ENCODE measurements at places on chromosomes 13 and 19.
A peak's percentile ranks its signal among the peaks of the same experiment; 100 is the strongest.

DNA sequence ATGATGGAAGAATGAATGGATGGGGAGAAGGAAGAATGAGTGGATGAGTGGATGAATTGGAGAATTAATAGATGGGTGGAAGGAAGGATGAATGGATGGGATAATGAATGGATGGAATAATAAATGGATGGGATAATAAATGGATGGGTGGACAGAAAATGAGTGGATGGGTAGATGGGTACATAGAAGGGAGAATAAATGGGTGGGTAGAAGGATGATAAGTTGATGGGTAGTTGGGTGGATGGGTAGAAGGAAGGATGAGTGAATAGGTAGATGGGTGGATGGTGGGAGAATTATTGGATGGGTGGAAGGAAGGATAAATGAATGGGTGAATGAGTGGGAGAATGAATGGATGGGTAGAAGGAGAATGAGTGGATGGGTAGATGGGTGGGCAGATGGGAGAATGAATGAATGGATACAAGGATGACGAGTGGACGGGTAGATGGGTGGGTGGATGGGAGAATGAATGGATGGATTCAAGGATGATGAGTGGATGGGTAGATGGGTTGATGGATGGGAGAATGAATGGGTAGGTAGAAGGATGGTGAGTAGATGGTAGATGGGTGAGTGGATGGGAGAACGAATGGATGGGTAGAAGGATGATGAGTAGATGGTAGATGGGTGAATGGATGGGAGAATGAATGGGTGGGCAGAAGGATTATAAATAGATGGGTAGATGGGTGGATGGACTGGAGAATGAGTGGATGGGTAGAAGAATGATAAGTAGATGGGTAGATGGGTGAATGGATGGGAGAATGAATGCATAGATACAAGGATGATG is 15.9 kb downstream of the VSTM2B start:
- DNase-seq, result no peak

DNA sequence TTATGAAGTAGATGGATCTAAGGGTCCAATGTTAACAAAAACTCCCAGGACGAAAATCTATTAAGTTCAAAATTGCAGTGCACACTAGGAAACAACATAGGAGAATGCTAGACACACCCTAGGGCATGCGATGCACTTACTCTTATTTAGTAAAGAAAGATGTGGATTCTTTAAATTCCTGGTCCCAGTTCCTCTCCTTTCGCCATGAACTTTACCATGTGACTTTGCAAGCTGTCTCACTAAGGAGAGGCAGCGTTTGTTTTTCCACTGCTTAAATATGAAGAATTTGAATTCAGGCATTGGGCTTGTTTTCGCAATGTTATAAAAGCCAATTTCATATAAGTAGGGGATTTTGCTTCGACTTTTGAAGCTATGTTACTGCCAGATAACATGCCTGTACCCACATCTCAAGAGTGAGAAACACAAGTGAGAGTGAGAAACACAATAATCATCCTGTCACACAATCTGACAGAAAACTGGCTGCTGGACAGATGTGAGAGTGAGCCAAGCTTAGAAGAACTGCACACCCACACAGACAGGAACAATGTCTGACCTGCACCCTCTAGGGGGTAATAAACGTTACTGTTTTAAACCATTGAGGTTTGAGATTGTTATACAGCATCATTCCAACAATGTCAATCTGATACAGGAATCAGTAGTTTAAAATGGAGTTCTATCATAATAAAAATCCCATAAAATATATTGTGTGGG is 1308.4 kb downstream of the SLITRK5 start:
- DNase-seq, result no peak

GRCh38 chr13:94362411-94362909 is 117.0 kb downstream of the DCT start:
- peak; percentile 69 for DNase-seq

- DNase-seq, result no peak
These were observed 7.6 kb upstream of the LMNB2 start for GRCh38 chr19:2464389-2464788.

DNA sequence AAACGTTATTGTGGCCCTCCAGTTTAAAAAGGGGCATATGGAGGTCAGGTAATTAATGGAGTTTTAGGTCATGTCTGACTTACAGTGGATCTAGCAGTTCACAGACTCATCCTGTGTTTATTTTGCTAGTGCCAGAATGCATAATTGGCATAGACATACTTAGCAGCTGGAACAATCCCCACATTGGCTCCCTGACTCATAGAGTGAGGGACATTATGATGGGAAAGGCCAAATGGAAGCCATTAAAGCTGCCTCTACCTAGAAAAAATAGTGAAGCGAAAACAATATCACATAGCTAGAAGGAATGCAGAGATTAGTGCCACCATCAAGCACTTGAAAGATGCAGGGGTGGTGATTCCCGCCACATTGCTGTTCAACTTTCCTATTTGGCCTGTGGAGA is 610.7 kb downstream of the SLITRK5 start:
- no peak for DNase-seq

GRCh38 chr19:28334419-28334818 is 878.5 kb downstream of the UQCRFS1 start:
- no peak for DNase-seq

DNA sequence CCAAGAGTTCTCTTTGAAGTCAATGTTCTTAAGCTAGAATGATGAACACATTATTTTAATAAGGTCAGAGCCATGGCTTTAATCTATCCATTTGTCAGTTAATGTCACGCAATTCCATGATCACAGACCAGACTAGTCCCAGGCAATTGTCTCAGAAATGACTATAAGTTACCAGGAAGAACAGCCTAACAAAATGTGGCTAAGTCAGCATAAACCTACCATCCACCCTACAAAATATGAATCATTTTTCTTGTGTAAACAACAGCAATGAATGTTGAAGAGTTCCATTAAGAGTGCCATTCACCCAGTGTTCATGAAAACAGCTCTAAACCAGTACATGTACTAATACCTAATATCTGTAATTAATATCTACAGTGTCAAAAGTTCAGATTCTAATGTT is 127.5 kb downstream of the KCTD12 start:
- no peak for DNase-seq

DNA sequence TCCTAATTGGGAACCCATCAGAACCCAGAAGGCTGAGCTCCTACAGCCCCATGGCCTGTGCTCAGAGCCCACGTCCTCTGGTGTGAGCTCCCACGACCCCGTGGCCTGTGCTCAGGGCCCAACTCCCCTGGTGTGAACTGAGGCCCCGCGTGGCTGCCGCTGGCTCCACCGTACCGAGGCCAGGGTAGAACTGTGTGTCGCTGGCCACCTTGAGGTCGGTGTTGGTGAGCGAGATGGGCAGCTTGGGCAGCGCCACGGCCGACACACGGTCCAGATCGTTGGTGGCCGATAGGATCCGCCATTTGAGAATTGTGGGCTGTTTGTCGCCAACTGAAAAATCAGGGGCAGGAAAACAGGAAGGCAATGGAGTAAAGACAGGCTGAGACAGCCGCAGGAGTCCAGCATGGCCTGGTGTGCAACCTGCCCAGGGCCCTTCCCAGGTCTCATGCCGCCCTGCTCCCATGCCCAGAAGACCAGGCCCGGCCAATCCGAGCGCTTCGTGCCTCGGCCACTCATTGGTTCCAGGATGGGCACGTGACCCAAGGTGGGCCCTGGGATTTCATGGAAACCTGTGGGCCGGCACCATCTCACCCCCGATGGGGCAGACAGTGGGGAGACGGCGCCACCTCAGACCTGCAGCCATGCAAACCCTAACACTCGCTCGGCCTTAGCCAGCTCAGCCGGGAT is 11.5 kb downstream of the MED16 start:
- no peak for DNase-seq

- no peak for DNase-seq
These were observed 5.0 kb downstream of the PPP1R37 start for GRCh38 chr19:45097776-45098520.

- DNase-seq, result peak; percentile 44
These were observed 665 bp downstream of the ZNF347 start for GRCh38 chr19:53158119-53158656.

DNA sequence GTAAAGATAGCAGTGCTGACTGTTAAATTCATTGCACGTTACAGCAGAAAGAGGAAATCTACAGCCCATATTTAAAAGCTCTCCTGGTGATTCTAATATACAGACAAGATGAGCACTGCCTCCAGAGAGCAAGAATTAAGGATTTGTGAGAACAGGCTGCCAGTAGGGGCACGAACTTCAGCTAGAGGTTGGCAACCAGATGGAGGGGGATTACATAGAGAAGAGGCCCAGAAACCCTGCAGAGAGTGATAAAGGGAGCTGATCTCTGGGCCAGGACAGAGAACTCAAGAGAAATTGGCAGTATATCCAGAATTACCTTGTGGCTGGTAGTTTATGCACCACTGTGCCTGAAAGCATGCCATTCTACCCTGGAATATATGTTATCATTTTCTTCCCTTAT is 144.8 kb downstream of the UFM1 start:
- no peak for DNase-seq

- DNase-seq, result no peak
These were observed 9.8 kb downstream of the JOSD2 start for GRCh38 chr19:50501186-50501567.

GRCh38 chr13:49516467-49516866 is 20.7 kb downstream of the PHF11 start:
- DNase-seq, result no peak

DNA sequence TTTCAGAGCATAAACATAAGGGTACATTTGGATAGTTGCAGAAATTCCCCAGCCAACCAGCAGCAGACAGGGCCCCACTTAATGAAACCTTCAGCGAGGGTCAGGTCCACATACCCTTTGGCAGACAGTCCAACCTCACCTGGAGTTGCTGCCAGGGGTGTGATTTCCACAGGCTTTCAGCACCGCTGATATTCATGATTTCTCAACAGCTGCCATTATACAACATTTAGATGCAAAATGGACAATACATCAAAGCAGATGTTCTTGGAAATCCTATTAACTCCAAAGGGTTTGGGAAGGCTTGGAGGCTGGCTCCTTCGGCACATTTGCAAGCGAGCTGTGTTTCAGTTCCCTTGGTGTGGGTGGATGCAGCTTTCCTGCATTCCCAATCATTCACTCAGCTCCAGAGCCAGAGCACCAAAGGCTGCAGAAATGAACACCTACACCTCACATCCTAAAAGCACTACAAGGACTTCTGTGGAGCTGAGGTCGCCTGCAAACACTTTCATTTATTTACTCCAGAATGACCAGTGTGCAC is 147.2 kb upstream of the VSTM2B start:
- DNase-seq, result no peak

GRCh38 chr19:42274065-42274682 is 5.1 kb downstream of the CIC start:
- DNase-seq, result no peak

GRCh38 chr13:29482504-29482903 is 113.0 kb downstream of the SLC7A1 start:
- no peak for DNase-seq

DNA sequence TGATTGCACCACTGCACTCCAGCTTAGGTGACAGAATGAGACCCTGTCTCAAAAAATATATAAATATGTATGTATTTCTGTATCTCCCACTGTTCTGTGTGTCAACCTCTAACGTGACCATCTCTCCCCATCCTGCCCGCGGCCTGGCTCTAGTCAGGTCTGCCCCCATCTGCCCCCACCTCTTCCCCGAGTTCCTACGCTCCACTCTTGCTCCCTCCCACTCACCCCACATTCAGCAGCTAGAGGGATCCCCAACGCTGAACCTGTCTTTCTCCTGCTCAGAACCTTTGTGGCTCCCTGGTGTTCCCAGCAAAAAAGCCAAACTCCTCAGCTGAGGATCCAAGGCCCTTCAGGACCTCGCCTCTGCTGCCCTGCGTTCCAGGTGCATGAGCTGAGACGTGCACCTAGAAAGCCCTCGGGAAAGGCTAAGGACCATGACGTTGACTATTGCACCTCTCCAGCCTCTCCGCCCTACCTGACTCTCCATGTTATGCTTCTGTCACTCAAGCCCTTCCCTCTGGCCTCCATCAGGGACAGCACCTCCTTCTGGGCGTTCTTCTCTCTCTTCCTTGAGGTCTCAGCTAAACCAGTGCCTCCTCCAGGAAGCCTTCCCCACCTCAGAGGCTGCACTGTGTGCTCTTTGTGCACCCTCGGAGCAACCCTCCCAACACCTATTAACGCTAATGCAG is 18.1 kb downstream of the AKT2 start:
- DNase-seq, result no peak

GRCh38 chr13:23703246-23703860 is 133.1 kb downstream of the TNFRSF19 start:
- no peak for DNase-seq

GRCh38 chr19:49282184-49282583 is 42.8 kb downstream of the SLC6A16 start:
- DNase-seq, result no peak

- no peak for DNase-seq
These were observed 556.1 kb downstream of the EFNB2 start for GRCh38 chr13:105979131-105980011.

DNA sequence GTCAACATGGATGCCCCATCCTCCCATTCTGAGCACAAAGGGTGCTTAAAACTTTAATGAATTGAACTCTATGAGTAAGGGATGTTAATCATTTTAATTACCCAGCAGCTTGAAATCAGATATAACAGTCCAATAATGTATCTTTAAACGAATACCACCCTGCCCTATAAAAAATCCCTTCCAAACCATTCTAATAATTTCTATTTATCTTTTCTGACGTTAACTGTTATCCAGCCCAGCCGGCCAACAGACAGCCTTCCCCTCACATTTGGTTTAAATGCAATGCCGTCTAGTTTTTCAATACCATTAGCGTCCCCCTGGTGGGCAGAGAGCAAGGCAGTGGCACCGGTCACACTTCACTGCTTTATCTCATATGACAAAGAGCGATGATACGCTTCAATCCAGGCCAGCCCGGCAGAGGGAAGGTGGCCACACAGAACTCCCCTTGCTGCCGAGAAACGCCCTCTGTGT is 402.2 kb upstream of the ZNF507 start:
- no peak for DNase-seq

GRCh38 chr13:26058704-26059103 is 6.9 kb upstream of the SHISA2 start:
- DNase-seq, result no peak

- no peak for DNase-seq
These were observed 8.5 kb upstream of the SLC25A15 start for GRCh38 chr13:40780822-40781401.

DNA sequence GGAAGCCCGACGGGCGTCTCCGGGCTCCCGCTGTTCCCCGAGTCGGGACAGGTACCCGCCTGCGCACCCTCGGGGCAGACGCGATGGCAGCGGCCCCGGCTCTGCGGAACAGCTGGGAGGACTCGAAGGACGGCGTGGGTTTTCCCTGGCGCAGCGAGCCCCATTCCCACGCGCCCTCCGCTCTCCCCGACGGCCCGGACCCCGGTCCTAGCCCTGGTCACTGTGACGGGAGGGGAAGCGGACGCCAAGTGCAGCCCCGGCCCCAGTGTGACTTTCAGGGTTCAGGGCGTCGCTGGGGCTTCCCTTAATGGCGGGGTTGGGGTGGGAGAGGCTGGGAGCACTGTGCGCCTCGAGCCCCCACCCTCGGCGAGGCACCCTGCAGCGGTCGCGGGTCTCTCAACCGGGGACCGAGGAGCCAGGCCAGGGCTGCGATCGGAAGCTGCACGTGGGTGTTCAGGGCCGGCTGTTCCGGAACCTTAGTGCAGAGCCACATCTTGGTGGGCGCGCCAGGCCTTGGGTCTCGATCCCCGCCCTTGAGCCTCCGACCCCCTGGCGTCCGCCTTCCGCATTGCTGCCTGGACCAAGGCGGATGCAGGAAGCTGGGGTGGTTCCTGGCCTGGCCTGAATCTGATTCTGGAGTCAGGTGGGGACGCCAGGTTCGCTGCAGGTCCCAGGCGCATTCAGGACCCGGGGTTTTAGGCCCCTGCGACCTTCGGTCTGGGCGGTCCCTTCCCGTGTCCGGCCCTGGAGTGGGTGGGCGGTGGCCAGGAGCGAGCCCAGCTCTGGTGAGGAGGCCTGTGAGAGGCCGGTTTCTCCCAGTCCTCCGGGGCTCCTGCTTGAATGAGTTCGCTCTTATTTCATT is 3.5 kb downstream of the LGALS7B start:
- peak; percentile 55 for DNase-seq

All from activated CD4-positive, alpha-beta T cell treated with anti-CD3 and anti-CD28 coated beads, Interleukin-2, amount 50 U/mL, for 48 hours (primary cell).